Colonic mucosa (tissue), 4 donors: ENCODE measurements at places on chromosomes 2 and 18.
A peak's percentile ranks its signal among the peaks of the same experiment; 100 is the strongest.

GRCh38 chr18:45691816-45692179 is 32.2 kb upstream of the SLC14A1 start:
- no peak for DNase-seq

- DNase-seq: no peak
Observed at GRCh38 chr2:213137064-213137463, 14.3 kb downstream of the IKZF2 start.

DNA sequence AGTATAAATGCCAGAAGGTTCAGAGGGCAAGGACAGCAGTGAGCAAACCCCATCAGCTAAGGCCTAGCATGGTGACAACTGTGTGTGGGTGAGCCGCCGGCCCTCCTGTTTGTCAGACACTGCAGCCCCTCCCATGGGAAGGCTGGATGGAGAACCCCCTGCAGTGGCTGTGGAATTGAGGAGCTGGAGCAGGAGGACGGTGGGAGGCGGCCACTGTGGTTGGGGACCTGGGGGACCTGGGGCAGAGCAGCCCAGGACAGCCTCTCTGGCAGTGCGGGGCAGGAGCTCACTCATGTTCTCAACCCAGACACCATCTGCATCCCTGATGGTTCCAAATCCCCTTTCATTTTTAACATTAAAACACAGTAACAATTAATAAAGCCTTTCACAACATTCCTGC is 68.8 kb downstream of the TSHZ1 start:
- peak; percentile 14 for DNase-seq

- DNase-seq: no peak
Observed at GRCh38 chr2:47034973-47035609, 119.5 kb upstream of the MCFD2 start.

- DNase-seq: peak; percentile 67
Observed at GRCh38 chr2:120343433-120344105, 2.4 kb upstream of the INHBB start.

DNA sequence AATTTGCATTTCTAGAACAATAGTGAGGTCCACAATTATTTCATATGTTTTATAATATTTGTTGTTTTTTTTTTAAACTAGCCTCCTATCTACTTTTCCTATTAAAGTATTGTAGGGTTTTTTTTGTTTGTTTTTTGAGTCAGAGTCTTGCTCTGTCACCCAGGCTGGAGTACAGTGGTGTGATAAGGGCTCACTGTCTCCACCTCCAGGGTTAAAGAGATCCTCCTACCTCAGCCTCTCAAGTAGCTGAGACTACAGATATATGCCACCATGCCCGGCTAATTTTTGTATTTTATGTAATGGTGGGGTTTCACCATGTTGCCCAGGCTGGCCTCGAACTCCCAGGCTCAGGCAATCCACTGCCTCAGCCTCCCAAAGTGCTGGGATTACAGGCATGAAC is 122.5 kb downstream of the SLC39A10 start:
- no peak for DNase-seq

DNA sequence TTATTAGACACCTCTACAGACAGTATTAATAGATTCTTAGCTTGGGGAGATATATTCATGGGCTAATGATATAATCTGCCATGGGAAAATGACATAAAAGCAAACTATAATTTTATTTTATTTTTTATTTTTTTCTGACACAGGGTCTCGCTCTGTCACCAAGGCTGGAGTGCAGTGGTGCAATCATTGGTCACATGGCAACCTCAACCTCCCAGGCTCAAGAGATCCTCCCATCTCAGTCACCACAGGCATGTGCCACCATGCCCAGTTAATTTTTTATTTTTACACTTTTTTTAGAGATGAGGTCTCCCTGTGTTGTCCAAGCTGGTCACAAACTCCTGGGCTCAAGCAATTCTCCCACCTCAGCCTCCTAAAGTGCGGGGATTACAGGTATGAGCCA is 39.3 kb downstream of the RTN4 start:
- no peak for DNase-seq

DNA sequence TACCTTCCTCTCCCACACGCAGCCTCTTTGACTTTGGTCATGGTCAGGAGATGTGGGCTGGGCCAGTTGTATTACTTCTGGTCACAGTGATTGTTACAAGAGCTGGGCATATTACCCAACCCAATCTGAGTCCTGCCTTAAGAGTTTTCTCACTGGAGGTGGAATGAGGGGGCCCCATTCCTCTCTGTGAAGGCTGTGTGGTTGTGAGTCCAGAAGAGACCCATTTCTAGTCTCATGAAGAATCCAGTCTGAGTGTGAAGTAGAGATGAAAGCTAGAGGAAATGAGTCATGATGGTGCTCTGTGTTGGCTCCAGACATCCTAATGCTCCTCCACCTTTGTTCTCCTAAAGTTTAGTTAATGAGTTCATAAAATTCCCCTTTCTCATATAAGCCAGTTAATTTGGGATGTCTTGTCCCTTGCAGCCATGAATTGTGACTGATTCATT is 50.8 kb upstream of the RASGRP3 start:
- no peak for DNase-seq

- DNase-seq: no peak
Observed at GRCh38 chr2:16291226-16291625, 350.9 kb downstream of the MYCN start.

DNA sequence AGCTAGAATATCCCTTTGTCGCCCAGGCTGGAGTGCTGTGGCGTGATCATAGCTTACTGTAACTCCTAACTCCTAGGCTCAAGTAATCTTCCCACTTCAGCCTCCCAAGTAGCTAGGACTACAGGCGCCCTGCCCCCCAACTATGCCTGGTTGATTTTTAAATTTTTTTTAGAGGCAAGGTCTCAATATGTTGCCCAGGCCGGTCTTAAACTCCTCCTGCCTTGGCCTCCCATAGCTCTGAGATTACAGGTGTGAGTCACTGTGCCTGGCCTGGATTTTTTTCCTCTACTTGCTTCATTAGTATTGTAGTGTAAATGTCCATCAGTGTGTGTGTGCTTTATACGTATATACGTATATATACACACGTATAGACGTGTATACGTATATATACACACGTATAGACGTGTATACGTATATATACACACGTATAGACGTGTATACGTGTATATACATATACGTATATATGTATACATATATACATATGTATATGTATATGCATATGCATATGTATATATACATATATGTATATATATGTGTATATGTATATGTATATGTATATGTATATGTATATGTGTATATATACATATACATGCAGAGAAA is 124.4 kb downstream of the DIS3L2 start:
- no peak for DNase-seq

DNA sequence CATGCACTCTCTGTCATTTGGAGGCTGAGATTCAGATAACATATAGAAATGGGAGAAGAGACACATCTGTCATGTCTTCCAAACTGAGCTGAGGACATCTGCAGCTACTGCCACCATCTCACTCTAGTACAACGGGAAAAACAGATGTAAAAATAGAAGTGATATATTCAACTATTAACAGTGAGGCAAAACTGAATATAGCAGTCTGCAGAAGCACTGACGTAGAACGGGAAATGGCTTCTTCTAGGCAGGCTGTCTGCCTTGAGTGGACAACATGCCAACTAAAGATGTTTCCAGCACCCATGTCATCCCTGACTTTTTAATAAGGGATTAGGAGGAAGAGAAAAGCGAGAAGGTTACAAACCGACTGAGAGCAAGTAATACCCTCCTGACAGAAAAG is 51.6 kb downstream of the MRPL33 start:
- DNase-seq: no peak

DNA sequence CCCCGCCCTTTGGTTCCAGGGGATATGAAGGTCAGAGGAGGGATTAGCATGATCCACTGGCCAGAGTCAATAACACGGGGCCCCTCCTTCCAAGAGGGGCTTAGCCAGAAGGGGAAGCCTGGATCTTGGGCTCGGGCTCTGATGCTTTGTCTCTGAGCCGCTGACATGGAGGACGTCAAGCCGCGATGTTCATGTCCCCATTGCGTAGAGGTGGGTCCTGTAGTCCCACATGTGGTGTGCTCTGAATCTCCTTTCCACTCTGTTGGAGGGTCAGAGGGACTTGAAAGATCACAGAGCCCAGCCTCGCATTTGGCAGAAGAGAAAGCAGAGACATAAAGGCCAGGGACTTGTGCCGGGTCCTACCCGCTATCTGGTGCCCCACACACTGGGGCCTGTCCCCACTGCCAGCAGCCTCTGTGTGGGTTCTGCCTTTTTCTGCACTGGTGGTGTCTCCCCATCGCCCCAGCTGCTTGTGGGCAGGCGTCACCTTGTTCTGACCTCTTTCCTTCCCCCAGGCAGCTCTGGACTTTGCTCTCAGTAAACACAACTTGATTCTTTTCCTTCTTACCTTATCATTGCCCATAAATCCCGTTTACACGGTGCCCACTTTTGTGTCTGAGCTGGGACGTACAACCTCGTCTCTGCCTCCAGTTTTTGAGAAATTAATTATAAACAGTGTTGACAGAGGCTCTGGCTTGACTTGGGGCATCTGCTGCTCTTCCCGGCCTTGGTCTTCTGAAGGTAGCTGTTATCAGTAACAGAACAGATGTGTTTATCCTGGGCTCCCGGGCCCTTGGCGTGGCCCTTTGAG is 48.8 kb downstream of the SH3BP4 start:
- peak; percentile 79 for DNase-seq

DNA sequence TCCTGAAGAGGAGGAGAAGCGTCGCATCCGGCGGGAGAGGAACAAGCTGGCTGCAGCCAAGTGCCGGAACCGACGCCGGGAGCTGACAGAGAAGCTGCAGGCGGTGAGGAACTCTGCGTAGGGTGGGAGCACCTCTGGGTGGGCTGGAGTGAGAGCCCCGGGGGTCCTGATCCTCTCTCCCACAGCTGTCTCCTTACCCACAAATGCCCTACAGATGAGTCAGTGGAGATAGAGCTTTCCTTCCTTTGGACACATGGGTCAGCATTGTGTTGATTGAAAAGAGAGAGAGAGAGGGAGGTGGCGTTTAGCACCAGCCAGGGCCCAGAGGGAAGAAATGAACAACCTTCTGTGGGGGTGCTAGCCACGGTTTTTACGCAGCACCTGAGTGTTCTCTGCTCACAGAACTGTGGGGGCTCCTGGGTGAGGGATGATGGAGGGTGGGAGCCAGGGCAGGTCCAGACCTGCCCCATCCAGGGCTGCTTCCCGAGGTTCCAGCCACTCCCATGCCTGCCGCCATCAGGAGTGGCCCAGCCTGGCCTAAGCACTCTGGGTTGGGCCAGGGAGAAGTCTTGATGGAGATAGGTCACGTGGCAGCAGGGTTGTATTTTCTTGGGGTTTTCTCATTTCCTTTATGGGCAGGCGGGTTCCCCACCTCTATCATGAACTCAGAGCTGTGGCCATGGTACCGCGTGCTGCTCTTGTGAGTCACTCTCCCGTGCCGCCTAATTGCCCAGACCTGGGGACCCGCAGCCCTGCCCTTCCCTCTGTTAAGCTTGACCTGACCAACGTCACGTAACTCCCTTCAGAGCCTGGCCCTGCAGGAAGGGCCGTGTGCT is 16.3 kb downstream of the FOSL2 start:
- peak; percentile 50 for DNase-seq

DNA sequence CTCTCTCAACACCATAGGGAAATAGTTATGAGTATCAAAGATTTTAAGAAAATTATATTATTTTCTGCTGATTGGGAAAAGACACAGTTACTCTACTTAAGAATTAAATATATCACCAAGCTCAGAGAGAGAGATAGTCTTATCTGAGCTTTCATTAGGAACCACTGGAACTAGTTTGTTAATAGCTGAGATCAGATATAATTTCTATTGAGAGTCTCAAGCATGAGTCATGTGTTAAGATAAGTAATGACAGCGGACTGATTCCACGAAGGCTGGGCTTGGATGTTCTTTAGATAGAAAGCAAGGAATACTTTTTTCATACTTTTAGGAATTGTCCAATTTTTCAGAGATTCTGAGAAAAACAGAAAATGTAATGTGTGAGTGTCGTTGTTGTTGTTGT is 44.4 kb upstream of the RBM44 start:
- no peak for DNase-seq

DNA sequence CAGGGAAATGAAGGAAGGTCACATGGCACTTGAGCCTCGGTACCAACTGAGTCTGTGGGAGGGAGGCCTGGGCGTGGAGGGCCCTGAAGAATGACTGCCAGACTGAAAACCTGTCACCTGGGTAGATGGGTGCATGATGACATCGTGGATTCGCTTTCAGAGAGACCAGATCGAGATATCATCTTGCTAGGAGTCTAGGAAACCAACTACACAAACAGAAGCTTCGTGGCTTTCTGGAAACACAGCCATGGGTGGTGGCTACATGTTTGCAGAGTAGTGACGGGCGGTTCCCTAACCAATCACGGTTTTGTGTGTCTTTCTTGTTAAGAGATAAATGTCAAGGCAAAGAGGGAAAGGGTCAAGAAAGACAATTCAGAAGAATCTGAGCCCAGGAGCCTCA is 155.0 kb downstream of the EIPR1 start:
- DNase-seq: no peak

DNA sequence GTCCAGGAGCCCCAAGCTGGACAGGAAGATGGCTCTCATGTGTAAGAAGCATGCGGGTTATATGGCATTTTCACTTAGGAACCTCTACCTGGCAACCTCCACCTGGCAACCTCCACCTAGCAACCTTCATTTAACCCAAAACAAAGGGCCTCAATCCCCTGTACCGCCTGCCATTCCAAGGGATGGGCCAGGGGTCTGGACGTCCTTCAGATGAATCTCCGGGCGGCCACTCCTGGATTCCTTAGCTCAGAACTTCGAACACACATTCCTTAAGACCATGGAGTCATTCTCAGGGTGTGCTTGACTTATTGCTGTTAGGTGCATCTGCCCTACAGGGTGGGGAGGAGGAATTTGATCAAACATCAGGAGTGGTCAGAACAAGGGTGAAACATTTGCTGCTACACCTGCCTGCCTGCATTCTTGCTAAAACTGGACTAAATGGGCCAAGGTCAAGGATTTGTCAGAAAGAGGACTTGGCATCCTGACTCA is 277.6 kb downstream of the PHLPP1 start:
- no peak for DNase-seq

DNA sequence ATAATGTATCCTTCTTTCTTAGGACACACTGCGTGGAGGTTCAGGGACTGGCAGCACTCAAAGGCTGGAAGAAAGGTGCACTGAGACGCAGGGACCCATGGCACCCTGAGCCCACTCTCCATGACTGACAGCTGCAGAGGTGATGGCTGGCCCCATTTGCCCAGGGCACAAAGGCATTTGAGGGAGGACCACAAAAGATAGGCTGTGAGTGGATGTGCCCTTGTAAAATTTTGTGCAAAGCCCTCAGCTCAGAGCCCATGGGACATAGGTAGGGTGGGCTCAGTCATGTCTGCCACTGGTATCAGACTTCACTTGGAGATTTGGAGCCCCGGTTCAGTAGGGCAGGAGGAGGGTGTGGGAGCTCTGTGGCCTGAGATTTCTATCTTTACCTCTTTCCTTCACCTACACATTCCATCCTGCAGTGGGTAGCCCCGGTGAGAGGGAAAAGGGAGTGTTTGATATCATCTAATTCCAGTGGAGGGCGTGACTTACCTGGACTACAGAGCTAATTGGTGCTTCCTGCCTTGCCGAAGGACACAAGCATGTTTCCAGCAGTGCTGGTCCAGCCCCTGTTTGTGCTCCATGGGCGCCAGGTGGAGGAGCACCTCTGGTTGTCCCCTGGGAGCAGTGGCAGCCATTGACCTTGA is 312.2 kb downstream of the EN1 start:
- no peak for DNase-seq
